ENCODE measurements at places on chromosomes 2 and 18.
A peak's percentile ranks its signal among the peaks of the same experiment; 100 is the strongest.

- DNase-seq, result no peak
These were observed 1.2 kb downstream of the PTPN4 start for GRCh38 chr2:119760956-119761275.

DNA sequence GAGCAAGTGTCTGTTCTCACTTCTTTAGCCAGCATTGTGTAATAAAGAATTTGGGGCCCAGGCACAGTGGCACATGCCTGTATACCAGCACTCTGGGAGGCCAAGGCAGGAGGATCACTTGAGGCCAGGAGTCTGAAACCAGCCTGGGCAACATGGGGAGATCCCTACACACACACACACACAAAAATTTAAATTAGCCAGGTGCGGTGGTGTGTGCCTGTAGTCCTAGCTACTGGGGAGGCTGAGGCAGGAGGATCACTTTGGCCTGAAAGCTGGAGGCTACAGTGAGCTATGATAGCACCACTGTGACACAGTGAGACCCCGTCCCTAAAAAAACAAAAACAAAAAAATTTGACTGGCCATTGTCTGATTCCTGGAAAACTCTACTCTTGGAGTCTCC lies 8.3 kb downstream of the REV1 start:
- DNase-seq, result no peak

DNA sequence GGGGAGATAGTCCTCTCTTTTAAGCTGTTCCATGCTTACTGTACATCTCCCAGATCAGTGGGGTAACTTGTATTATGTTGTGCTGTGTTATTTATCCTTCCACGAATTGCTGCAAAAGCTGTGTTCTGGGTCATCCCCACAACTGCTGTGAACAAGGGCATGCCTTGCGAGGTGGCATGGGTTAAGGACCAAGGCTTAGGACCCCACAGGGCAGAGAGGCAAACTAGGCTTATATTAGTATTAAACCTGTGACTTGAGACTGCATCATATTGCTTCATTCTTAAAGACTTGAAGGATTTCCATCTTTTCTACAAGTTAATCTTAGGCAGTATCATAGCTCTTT lies 19.9 kb downstream of the RND3 start:
- no peak for DNase-seq

DNA sequence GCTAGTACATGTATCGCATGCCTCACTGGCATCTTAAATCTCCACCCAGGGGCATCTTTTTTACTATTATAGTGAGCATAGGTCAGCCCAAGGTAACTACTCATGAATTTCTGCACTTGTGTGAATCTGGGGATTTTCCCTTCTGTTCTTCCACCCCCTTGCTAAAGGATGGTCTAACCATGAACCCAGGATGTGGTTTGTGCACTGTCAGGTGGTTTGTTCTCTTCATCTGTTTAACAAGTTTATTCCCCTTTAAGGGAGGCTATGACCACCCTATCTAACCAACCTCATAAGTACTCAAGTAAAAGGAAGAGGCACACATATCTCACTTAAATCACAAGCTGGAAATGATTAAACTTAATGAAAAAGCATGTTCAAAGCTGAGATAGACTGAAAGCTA lies 243.0 kb downstream of the RPRM start:
- no peak for DNase-seq

DNA sequence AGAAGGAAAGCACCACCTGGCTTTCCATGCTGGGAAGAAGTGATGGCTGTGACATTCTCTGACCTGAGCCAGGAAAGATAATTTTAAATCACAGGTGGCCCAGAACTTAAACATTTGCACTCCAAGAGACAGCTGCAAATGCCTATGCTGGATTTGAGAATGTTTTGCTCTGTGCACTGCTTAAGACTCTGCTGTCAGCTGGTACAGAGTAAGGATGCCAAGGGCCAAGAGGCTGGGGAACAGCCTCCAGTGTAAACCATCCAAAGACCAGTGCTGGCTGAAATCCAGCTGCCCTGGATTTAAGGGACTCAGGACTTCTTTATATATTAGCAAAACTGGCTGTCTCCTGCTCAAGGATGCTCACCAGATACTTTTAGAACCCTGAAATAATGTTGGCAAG lies 3.9 kb downstream of the HOXD8 start:
- DNase-seq, result no peak

DNA sequence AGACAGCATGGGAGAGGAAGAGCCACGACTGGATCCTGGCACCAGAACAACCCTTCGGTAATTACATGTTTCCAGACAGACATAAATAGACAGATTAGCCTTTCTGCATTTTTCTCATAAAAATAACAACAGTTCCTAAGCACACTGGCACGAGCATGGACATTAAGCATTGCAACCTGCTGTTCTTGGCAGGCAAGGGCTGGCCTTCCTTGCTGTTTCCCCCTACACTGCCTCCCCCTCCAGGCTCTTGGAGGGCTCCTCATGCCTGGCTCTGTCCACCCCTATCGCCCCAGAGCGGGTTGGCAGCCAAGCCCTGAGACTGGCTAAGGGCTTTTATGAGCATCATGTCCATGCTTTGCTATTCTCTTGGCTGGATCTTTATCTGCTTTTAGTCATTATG lies 89.6 kb downstream of the TTC32 start:
- DNase-seq, result no peak

DNA sequence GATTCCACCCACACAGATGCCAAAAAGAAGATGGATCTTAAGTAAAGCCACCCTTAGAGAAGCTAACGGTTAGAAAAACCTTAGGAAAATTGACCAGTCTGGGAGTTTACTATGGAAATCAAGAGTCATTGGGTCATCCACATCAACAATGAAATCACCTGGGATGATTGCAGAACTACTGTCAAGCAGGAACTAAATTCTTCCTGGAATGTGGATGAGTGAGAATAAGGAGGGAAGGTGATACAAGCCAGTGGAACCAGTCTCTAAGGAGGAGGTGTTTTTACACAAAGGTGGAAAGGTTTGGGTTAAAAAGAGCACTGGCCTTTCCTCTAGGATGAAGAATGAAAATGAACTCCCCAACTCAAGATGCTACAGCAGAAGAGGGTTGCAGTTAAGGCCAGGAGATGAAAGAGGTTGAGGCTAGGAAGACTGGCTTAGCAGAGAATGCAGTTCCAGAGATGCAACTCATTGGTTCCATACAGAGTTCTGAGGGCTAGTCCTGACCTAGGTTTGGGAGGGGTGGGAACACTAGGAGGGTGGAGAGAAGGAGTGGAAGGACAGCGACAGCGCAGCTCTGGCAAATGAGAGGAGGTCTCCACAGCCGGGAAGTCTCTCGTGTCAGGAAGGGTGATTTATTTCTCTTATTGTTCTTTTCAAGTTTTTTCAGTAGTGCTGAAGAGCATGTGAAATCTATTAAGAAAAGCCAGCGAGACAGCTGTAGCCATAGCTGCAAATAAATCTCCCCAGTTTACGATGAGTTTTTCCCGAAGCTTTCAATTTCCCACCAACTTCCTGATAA lies 27.7 kb upstream of the KDM3A start:
- DNase-seq, result no peak

GRCh38 chr2:234392041-234392615 lies 104.8 kb downstream of the ARL4C start:
- no peak for DNase-seq

DNA sequence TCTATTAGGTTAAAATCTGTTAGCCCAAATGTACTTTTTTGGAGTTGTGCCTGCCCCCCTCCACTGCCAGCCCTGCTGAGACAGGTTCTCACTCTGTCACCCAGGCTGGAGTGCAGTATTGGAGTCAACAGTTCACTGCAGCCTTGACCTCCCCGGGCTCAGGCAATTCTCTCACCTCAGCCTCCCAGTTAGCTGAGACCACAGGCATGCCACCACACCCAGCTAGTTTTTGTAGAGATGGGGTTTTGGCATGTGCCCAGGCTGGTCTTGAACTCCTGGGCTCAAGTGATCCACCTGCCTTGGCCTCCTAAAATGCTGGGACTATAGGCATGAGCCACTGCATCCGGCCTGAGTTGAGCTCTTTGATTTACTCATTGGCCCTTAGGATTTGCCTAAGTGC lies 110.7 kb downstream of the ICA1L start:
- no peak for DNase-seq

GRCh38 chr2:105749583-105750400 lies 5.1 kb downstream of the NCK2 start:
- no peak for DNase-seq

GRCh38 chr2:23784971-23785370 lies 142.0 kb downstream of the ATAD2B start:
- DNase-seq, result no peak

DNA sequence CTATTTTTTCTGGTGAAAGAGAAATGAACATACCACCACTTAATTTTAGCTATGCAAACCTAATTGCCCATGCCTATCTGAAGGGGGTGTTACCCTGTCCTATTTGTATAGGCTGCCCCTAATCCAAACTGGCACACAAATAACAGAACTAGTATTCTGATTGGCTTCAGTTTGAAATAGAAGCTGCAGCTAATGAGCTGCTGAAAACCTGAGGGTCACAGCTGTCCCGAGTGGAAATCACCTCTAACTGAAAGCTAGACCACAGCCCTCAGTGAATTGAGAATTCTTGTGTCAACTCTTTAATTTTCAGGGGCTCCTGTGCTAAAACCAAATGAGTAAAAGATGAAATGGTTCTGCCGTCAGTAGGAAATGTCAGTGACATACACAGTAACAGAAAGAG lies 28.7 kb downstream of the CCDC141 start:
- no peak for DNase-seq

DNA sequence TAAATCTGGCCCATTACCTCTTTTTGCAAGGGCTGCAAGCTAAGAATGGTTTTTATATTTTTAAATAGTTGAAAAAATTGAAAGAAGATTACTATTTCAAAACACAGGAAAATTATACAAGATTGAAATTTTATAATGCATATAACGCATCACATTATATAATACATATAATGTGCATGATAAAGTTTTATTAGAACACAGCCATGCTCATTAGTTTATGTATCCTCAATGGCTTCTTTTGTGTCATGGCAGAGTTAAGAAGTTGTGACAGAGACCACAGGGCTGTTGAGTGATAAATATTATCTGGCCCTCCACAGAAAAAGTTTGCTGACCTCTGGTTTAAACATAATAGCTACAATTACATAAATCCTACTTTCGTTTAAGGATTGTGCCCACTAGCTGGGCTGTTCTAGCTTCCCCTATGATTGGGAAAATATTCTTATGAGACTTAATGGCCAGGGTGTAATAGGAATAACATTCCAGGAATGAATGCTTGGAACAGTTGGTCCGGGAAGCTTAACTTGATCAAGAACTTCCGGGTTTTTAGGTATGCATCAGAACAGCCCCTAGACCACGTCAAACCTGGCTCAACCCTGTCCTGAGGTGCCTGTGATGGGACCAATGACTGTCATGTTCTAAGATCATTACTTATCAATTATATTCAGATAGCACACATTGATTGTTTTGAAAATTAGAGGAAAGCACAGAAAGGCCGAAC lies 98.7 kb upstream of the LPIN2 start:
- no peak for DNase-seq

DNA sequence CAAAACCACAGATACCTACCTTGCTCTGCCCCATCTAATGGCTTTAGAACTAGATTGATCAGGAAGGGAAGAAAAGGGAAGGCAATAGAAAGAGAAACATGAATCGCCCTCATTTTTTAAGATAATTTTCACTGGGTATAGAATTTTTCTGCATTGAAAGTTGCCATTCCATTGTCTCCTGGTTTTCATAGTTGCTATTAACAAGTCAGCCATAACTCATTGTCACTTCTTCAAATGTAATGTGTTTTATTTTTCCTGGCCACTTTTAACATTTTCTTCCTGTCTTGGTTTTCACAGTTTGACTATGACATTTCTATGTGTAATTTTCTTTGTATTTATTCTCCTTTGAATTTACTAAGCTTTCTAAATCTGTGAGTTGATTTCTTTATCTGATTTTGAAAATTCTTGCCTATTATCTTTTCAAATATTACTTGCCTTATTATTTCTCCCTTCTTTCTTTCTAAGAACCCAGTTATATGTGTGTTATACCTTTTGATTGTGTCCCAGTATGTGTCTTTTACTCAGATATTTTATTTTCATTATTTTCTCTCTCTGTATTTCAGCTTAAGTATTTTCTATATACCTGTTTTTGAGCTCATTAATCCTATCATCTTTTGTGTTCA lies 85.5 kb upstream of the GLI2 start:
- no peak for DNase-seq

- no peak for DNase-seq
These were observed 48.9 kb downstream of the AGAP1 start for GRCh38 chr2:235542733-235543127.

DNA sequence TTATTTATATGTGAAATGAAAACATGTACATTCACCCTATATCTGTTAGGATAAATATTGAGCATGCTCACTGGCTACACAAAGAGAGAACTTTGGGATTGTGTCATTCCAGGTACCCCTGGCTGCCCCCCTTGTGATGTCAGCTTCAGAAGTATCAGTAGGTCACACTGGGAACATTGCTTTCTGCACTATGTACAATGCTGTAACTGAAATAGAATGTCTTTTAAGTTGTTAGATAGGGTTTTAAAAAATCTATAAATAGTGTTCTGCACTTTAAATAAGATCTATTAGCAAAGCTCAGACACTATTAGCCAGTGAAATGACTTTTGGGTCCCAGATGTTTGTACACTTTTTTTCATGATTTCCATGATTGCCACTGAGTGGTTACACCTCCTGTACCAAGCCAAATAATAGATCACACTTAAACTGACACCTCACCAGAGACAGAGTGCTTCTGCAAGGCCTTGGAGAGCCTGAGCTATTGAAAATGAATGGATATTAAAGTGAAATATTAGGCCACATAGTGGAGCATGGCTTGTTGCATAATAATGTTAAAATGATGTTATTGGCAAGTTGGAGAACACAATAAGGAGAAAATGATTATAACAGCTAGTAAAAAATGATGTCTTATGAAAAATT lies 297.0 kb upstream of the NXPH2 start:
- no peak for DNase-seq

GRCh38 chr2:12493031-12493513 lies 223.7 kb upstream of the TRIB2 start:
- DNase-seq, result no peak

- DNase-seq, result peak; percentile 68
These were observed at the start of gene UBE2E3 for GRCh38 chr2:180980106-180980942. TSS of gene UBE2E3 (plus strand) at chr2:180980605. CDS start at chr2:180982043, 1,438 bp downstream.

GRCh38 chr2:11224887-11225286 lies 69.6 kb downstream of the SLC66A3 start:
- no peak for DNase-seq

- DNase-seq, result no peak
These were observed 3.3 kb downstream of the L3MBTL4 start for GRCh38 chr18:6411382-6411781.

DNA sequence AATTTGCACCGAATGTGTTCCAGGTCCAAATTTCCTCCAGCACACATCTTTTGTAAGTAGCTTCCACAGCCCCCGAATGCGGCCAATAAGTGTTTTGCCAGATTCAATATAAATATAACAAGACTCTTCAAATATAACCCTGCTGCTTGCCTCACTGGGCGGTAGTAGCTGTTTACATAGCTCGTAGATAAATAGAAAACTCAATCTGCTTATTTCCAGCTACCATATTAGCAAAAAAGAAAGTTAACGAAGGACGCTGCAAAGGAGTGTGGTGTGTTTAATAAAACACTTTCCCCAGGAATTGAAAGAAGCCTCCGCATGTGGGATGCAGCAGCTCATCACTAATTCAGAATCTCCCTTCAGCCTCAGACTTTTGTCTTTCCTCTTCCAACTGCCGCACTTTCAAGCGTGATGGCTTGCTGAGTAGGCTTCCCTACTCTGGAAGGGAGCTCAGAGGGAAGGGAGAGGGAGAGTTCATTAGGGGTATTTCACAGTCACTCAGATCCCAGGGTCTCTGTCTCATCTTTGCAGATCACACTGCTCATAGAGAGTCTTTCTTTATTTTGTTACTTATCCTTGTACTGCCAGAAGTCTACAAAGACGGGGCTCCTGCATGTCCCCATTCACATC lies 367.0 kb downstream of the RND3 start:
- peak; percentile 22 for DNase-seq
